Fibroblast of mammary gland (primary cell): ENCODE measurements at places on chromosomes 2 and 18.

DNA sequence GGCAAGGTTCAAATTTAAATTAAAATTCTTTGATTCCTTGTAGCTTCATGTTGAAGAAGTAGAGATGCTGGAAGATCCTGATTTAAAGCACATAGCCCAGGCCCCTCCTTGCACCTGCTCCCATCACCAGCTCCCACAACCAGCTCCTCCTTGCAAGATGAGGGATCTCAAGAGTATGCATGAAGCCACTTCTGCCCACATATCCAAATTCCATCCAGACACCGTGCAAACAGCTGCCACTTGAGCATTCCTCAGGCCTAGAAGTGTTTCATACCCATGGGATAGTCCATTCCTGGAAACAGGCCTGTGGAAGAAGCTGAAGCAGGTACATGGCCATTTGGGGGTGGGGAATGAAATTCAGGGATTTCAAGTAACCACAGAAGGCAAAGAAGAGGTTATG, 32.4 kb upstream of the ITPRID2 start:
- no peak for DNase-seq

DNA sequence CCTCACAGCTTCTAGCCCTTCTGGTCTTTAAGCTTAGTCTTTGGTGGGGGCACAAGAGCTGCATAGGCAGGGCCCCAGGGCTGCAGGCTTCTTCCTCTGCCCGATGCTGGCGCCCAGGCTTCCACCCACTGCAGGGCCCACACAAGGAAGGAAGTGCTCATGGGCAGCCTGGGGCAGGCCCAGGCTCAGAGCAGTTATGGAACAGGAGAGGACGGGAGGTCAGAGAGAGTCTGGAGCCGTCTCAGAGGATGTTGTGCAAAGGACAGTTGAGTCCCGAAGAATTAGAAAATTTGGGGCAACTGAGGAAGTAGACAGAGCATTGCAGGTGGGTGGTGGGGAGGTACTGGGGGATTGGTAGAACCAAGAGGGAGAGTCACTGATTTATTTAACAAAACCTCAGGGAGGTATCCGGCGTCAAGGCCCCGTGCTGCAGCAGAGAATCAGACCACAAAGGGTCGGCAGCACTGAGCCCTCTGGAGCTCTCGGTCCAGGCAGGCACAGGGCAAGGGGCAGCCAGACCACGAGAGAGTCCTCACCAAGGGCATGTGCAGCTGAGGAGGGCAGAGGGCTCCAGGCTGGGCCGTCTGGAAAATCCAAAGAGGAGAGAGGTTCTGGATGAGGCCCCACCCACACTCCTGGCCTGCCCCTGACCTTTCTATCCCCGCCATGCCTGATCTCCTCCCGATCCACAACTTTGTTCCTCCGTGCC, 110.8 kb upstream of the GLI2 start:
- no peak for DNase-seq

DNA sequence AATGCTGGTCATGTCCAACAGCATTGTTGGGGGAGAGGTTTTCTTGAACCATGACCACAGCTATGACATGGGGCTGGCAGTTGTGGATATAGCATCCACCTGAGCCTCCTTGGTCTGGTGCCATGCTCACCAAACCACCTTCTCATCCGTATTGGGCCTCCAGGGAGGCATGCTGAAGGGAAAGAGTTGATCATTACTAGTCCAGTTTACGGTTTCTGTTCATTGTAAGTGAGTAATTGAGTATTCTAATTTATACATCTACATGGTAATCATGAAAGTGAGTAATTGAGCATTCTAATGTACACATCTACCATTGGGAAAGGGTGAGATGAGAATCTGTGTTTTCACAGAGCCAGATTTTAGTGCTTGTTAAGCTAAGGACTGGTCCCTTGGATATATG, 6.8 kb downstream of the TMEM87B start:
- no peak for DNase-seq

GRCh38 chr2:85998071-85998991, 107.4 kb downstream of the POLR1A start:
- peak; percentile 56 for DNase-seq

GRCh38 chr2:235627682-235628081, 133.8 kb downstream of the AGAP1 start:
- no peak for DNase-seq

DNA sequence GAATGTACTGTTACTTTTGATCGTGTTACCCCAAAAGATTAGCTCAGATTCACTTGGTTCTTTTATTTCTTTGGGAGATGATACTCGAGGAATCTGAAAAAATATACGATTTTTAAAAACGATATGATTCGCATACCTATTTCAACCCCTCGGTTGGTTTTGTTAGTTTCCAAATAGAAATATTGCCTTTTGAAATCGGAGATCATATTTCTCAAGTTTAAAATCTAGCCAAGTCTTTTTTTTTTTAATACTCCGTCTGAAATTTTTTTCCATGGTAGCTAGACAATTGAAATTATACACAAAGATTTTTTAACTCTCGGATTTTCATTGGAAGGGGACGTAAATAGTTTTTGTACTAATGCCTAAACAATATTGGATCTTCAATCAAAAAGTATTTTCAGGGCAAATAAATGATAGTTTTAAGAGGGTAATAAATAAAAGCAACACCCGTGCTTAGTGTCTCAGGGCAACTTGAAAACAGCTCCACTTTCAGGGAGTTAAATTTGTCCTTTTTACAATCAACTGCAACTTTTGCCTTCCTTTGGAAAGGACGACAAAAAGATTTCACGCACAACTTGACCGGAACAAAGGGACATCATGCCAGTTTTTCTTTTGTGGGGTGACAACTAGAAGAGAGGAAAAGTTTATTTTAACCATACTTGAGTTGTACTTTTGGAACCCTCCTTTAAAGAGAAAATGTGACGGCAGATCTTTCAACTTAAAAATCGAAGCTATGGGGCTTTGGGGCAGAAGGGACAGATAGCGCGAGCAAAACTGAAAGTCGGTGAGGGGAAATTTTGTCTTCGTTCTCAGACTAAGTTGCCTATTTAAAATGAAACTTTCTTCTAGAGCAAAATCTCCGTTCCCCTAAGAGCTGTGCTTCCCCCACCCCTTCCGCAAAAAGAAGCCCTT, 5.8 kb upstream of the ONECUT2 start:
- no peak for DNase-seq

DNA sequence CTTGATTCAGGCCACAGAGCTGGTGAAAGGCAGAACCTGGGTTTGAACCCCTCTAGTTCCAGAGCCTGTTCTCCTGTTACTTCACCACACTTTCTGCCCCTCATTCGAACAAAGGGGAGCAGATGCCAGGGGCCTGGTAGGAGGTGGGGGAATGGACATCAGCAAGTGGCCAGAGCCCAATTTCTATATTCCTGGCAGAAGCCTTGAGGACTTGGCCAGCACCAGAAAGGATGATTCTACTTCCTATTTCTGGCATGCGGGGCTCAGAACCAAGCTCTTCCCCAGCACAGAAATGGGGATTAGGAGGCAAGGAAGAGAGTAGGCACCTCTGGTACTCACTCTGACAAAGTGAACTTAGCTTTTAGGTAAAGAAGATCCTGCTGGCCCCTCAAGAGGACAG, 49.3 kb downstream of the ADD2 start:
- no peak for DNase-seq

DNA sequence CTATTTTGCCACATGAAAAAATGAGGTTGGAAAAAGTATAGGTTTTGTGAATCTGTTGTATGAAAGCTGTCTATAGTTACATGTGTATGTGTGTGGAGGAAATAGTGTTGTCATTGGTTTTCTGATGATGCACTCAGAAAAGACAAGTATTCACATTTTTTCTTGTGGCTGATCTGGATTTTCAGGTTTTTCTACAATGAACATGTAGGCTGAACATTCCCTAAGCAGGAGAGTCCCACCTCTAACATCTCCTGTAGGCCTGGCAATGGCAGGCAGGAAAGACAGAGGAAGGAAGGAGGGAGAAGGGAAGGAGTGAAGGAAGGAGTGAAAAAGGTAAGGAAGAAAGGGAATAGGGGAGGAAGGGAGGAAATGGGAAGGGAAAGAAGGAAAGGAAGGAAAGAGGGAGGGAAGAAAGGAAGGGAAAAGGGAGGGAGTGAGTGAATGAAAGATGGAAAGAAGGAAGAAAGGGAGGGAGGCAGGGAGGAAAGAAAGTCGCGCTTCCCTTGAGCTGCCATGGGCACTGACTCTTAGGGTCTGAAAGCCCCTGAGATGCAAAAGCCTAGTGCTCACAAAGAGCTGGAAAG, 495 bp upstream of the IL36RN start:
- no peak for DNase-seq

DNA sequence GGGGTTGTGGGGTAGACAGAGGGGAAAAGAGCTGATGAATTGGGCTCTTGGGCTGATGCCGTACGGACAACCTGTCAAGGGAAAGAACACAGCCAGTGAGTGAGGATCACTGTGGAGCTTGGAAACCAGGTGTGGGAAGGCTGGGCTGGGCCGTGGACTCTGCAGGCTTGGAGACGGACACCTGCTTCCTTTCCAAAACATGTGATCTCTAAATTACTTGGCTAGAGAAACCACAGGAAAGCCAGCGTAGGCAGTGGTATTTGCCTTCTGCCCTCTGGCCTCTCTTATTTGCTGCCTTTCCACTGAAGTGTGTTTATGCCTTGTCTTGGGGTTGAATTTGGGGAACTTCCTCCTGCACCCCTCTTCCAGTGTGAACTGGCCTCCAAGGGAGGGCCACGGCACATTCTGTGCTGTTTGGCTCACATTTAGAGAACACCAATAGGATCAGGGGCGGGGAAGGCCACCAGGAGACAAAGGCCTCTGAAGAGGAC, 267.7 kb downstream of the PRKCE start:
- DNase-seq, result no peak

GRCh38 chr2:229591611-229592010, 122.7 kb downstream of the DNER start:
- no peak for DNase-seq

DNA sequence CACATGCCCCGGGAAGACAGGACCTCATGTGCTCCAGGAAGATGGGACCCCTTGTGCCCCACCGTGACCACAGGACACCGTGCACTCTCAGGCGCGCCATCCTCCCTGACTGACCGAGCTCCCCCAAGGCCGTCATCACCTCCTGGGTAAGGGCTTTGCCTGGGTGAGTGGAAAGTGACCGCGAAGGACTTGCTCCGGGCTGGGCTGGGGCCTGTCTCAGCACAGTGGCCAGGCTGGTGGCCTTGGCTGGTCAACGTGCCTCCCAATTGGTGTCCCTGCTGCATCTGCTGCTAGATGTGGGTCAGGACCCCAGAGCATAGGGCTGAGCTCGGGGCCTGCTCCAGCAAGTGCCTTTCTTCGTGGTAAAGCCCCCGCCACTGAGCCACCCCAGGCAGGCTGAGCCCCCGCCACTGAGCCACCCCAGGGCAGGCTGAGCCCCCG, 69.7 kb upstream of the CTDP1 start:
- no peak for DNase-seq

GRCh38 chr2:20759487-20759886, 63.4 kb downstream of the LDAH start:
- no peak for DNase-seq

- peak; percentile 74 for DNase-seq
Observed at GRCh38 chr2:188609321-188610049, 317.8 kb downstream of the GULP1 start.

DNA sequence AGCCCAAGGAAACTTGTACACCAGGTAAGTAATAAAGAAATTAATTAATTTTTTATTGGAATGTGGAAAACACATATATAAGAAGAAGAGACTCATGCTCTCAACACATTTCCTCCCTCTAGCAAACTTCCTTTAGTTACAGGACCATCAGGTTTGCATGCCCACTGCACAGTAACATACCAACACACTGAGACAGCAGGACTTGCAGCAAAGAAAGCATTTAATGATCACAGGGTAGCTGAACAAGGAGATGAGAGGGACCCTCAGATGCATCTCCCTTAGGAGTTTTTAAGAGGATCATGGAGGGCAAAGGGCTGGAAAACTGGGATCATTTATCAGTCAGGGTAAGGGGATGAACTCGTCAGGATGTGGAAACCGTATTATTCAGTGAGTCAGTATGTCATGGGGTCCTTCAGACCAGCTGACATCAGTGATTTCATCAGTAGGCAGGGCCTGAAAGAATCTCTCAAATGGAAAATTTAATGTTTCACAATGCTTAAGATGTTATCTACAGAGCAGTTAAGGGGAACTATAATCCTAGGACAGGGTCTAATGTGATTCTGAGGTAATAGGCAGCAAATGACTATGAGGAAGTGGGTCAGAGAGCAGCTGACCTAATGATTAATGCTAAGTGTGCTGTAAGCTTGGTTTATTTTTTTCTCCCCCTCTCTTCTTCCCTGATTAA, 193.8 kb upstream of the RND3 start:
- DNase-seq, result peak; percentile 97

- DNase-seq, result peak; percentile 85
Observed at GRCh38 chr2:188909036-188909435, 65.1 kb upstream of the COL3A1 start.

DNA sequence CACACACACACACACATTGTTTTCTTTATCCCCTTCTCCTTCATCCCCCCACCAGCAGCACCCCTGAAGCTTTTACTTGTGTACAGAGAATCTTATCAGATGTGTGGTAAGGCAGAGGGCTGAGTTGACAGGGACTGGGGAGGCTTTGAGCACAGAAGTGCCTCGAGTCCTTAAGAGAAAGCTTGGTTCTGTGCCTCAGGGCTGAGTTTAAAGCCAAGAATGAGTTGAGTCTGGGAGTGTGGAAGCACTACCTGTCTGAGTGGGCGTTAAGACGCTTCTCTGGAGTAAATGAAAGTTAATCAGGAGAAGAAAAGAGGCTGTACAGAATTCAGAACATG, 2.7 kb downstream of the ID2 start:
- no peak for DNase-seq

GRCh38 chr2:217941886-217942728, 60.7 kb downstream of the TNS1 start:
- DNase-seq, result no peak

GRCh38 chr2:218429911-218430692, 11.2 kb downstream of the VIL1 start:
- DNase-seq, result no peak

DNA sequence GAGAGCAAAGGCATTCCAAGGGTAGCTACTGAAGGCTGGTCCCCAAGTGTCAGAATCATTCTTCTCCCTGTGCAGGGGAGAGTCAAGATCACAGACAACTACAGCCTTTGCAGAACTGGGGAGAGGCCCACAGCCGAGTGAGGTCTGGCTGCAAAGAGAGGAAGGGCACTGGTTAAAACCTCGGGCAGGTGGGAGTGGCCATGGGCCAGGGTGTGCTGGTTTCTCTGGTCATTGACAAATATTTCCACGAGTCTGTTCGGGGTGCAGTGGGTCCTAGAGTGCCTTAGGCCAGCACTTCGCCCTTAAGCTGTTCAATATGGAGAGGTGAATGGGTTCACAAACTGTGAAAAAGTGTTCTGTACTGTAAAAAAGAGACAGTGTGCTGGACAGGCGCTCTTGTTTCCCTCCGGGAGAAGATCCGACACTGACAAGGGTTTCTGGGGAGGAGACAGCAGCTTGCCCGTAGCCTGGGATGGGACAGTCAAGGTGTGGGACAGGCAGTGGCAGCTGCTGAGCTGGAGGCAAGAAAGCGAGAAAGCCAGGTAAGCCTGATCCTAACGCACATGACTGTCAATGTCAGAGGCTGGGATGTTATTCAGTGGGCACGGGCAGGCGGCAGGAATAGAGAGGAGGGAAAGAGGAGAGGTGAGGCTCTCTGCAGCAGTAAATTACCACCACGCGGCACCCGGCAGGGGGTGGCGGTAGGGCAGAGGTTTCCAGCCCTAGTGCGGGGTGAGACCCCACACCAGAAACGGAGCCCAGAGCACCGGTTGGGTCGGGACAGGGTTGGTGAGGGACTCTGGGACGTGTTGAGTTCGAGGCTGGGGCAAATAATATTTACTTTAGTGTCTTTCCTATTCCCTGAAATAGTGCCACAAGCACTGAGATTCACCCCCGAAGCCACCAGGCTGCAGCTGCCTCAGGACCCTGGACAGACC, 2.0 kb downstream of the NPPC start:
- no peak for DNase-seq

GRCh38 chr2:124753842-124754241, 728.8 kb downstream of the CNTNAP5 start:
- DNase-seq, result no peak
